ENCODE measurements at places on chromosomes 6 and 20.

- no peak for DNase-seq
Observed at GRCh38 chr6:79913369-79913768, 34.0 kb downstream of the ELOVL4 start.

- no peak for DNase-seq
Observed at GRCh38 chr6:167396659-167397490, 72.0 kb downstream of the TTLL2 start.

DNA sequence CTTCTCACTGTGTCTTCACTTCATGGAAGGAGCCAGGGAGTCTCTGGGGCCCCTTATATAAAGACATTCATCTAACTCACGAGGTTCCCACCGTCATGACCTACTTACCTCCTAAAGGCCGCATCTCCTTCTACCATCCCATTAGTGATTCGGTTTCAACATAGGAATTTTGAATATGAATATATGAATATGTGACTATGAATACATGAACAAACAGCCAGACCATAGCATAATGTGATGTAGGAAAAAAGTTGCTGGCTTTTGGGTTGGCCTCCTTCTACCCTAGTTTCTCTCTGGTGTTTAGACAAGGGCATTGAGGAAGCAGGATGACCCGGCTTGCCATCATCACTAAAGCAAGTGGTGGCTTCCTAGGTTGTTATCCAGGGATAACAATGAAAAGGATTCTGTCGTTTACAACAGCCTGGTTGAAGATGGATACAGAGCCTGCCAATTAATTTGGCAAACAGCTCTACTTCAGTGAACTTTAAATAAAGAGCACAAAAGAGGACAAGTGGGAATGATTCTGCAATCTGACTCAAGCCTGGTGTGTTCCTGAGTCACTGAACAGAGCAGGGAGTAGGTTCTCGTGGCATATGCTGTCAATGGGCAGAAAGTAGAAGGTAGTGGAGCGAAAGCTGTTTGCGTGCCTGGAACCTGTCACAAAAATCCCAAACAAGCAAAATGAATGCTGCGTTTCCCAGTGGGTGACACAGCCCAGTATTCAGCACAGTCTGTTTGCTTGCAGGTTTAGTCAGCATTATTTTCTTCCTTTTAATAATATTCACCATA, 44.0 kb upstream of the DOK5 start:
- no peak for DNase-seq

- no peak for DNase-seq
Observed at GRCh38 chr6:107550241-107550840, 60.4 kb downstream of the SOBP start.

- no peak for DNase-seq
Observed at GRCh38 chr6:7628909-7629308, 38.9 kb downstream of the SNRNP48 start.

GRCh38 chr6:89375427-89376267, 23.1 kb upstream of the UBE2J1 start:
- DNase-seq: peak; percentile 98

GRCh38 chr6:139547122-139547776, 172.8 kb upstream of the CITED2 start:
- DNase-seq: no peak

GRCh38 chr6:22145823-22146677, 150.8 kb downstream of the PRL start:
- DNase-seq: peak; percentile 70

DNA sequence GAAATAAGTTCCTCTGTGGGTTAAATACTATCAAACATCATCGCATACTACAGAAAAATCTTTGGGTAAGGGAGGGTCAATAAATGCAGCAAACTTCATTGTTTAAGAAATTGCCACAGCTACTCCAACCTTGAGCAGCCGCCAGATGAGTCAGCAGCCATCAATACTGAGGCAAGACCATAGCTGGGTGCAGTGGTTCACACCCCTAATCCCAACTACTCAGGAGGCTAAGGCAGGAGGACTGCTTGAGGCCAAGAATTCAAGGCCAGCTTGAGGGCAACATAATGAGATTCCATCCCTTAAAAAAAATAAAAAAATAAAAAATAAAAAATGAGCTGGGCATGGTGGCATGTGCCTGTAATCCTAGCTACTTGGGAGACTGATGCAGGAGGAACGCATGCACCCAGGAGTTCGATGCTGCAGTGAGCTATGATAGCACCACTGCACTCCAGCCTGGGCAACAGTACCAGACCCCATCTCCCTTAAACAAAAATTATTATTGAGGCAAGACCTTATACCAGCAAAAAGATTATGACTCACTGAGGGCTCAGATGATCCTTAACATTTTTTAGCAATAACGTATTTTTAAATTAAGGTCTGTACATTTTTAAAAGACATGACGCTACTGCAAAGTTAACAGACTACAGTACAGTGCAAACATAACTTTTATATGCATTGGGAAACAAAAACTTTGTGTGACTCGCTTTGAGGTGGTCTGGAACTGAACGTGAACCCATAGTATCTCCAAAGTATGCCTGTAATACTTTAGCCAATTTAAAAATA, 8.8 kb downstream of the SRPK1 start:
- DNase-seq: no peak

DNA sequence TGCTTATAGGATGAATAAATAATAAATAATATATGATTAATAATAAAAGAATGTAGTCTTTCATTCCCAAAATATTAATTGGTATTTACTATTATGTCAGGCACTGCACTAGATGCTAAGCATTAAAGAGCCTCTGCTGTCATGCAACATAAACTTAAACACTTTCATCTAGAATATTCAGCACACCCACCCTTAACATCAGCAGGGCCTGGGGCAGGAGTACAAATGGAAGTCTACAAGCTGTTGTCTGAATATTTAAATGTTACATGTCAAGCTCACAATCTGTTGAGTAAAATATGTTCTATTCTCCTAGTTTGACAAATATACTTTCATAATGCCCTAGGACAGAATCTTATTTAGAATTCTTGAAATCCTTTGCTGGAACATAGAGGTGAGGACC, 395.1 kb downstream of the EPM2A start:
- no peak for DNase-seq

DNA sequence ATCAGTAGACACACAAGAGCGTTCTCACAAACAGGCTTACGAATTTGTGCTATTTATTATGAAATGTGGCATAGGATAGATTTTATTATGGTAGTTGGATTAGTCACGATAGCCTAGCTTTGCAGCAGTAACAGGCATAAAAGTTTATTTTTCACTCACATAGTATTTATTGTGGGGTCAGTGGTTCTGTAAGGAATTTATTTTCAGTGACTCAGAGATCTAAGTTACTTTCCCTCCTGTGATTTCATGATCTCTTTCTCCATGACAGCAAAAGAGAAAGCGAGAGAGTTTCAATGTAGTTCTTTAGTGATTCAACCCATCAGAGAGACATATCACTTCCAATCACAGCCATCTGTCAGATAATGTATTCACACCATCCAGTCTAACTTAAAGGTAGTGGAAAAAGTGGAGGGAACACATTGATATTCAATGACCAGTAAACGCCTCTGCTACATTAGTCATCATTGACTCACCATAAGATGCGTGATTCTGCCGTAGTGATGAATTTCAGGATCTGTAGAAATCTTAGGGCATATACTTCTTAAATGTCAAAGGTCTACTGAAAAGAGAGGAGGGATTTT, 605.5 kb downstream of the HDGFL1 start:
- DNase-seq: no peak

- DNase-seq: no peak
Observed at GRCh38 chr6:140879946-140880345, 1252.8 kb upstream of the GJE1 start.

GRCh38 chr6:83696674-83697073, 12.2 kb downstream of the SNAP91 start:
- DNase-seq: no peak

DNA sequence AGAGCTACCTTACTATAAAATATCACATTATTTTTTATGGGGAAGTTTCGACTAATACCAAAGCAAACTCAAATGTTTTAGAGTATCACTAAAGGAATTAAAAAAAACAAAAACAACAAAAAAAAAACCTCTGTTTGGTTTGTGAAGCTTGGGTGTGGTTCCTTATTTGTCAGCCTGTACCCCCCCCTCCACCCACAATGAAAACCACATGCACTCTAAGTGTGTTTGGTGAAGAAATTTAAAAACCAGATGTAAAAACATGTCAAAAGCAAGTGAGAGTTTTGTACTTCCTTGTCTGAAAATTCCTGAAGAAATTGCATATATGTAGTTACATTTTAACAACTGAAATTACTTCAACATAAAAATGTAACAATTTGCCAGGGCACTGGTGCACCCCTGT, 3.1 kb downstream of the STK38 start:
- DNase-seq: peak; percentile 86

GRCh38 chr6:129634411-129635230, 75.4 kb downstream of the ARHGAP18 start:
- no peak for DNase-seq

GRCh38 chr6:101396548-101397173, 3.2 kb downstream of the GRIK2 start:
- DNase-seq: peak; percentile 34

DNA sequence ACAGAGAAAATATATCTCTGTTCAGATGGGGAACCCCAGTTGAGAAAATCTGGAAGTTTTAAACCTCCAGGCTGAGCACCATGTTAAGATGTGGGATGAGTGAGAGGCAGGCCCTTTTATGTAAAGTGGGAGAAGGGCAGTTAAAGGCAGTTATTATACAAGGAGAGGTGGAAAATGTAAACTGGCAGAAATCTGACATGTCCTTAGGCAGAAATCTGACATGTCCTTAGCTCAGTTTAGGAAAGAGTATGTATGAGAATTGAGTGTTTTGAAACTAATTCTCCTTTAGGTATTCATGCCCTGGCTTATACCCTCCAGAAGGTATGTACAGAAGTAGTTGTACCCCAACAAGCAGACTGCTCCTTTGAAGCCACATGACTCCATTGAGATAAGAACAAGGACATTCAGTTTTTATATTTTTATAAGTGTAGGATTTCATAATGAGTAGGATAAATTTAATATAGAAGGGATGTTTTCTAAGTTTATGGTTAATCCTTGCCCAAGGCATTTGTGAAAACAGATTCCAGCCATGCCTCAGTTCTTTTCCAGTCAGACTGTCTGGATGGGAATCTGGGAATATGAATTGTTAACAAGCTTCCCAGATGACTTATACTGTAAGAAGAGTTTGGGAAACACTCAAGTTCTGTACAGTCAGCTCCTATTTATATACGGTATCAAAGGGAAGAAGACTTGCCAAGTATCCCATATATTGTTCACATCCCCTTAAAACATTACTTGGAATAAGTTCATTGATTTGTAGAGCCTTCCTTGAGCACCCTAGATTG, 87.7 kb downstream of the SCAND1 start:
- no peak for DNase-seq

DNA sequence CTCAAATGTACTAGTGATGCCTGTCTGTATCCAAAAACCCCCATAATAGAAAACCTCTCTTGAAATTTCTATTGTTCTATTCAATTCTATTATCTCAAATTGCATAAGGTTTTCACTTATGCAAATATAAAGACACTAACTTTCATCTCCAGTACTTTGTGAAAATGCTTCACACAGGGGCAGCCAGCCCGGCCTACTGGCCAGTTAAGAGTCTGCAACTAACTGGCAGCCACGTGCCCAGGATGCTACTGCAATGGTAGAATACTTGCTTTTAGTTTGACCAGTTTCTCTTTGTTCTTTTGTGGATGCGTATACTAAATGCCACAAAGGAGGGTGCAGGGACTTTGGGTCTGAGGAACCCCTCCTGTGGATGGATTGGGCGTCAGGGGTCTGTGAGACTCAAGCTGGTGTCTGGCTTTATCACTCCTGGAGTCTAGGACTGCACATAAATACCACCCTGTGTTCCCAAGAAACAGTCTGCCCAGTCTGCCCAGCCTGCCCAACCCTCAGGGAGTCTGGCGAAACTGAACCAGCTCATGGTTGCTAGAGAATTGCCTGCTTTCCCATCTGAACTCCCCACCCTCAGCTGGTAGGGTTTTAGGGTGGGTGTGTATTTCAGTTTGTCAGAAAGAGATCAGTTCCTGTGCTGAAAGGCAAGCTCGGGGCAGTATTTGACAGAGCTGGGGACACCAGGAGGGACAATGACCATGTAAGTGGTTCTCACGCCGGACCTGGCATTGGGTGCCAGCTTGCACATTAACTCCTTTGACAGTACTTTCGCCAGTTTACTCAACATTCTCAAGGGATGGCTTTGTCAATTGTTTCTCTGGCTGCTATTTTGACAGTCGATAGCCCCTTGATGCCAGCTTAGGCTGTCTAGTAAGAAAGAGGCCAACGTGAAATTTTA, 558.2 kb upstream of the JAG1 start:
- DNase-seq: no peak

DNA sequence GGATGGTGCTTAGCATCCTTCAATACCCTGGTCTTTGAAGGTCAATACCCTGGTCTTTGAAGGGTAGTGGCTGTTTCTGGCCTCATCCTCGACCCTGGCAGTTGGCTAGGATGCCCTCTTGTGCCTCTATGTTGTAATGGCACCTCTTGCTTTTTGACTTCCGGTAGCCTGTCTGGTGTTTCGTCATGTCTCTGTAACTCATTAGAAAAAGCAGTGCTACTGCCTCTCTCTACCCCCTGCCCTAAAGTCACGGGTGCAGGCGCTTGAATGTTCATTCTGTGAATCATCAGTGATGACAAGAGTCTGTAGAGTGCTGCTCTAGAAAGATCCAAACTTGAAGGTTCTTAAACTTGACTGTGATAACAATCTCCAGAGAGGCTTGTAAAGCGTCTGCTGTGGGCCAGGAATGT, 28.3 kb downstream of the RSPO4 start:
- DNase-seq: peak; percentile 78

DNA sequence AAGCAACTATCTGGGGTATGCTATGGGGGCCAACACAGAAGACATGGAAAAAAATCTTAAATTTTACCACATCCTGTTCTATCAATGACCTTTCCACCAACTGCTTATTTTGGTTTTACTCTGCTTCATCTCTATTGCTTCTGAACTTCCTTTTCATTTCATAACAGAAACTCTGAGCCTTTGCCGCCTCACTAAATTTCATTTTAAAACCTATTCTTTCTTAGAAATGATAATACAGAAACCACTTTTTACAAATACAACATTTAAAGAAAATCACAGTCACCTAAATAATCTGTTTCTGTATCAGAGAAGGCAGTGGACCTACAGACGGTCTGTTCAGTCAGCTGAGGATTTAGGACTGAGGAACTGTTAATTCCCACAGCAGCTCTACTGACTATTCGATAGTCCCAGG, 117.5 kb downstream of the KCNQ5 start:
- no peak for DNase-seq

- DNase-seq: no peak
Observed at GRCh38 chr20:1108437-1108920, 9.9 kb upstream of the PSMF1 start.

- no peak for DNase-seq
Observed at GRCh38 chr6:157672726-157673412, 150.2 kb upstream of the SNX9 start.

DNA sequence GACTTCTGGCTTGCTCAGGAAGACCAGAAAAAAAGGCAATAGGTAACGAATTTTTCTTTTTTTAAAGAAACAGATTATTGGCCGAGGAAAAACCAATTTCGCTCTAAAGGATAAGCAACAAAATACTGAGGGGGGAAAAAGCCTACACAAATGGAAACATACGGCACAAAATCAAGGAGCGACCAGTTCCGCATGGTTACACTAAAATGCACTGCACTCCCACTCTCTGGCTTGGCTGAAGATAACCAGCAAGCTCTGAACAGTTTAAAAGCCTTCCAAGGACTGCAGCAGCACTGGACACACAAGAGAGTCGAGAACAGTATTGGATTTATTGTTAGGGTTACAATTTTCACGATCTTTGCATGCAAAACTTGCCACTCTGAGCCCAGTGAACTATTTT, 881 bp upstream of the MAP7 start:
- DNase-seq: no peak

Data from common myeloid progenitor, CD34-positive (primary cell).